ENCODE measurements at places on chromosomes 11 and 22.

- DNase-seq: peak; percentile 62
Measured at GRCh38 chr22:24325105-24325757, 54.6 kb downstream of the SPECC1L start.

DNA sequence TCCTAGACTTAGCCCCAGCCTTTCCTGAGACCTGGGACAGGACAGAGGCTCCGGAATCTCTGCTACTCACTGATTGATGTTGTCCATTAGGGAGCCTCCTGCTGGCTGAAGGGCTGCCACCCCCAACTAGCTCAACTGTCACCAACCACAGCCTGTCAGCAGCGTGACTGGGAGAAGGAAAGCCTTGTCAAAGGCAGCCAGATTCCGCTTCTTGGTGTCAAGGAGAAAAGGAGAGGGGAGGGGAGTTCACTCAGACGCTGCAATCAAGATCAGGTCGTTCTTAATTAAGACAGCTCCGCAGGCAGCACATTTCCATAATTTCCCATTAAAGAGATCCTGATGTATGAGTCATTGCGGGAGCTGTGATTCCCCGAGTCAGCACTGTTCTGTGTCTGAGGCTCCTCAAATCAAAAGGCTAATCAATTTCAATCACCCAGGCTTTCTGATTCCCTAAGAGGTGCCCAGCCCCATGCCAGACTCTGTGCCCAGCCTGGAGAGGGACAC, 152.8 kb upstream of the ZBED5 start:
- DNase-seq: no peak

- DNase-seq: peak; percentile 60
Measured at GRCh38 chr22:35629406-35630216, 12.5 kb upstream of the MB start.

DNA sequence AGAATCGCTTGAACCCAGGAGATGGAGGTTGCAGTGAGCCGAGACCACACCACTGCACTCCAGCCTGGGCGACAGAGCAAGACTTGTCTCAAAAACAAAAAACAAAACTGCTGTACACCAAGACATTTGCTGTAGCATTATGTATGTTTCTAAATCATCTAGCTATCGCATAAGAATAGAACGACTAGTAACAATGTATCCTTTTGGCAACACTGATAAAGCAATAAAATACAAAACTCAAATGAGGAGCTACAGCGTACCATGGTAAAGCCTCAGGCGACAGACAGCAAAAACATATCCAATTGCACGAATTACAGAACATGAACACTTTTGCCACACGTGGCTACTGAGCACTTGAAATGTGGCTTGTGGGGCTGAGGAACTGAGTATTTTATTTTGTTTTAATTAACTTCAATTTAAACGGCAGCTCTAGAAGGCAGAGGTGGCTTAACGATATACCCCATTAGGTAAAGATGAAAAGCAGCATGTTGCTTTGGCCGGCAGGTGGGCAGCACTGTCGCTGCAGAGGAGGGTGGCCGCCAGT, 2.3 kb downstream of the TUBGCP6 start:
- no peak for DNase-seq

DNA sequence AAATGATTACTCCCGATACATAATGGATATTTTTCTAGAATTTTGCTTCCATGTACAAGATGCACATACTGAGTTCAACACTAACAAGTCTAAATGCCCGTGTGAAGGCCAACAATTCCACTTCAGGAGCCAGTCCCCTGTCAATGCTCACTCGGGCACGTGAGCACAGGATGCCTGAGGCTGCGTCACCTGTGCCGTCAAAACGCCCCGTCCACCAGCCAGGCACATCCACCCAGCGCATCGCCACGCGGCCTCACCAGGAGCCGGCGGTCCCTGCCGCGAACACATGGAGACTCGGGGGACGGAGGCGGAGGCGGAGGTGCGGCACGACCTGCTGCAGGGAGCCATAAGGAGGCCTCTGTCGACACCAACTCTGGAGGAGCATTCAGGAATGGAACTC, 9.8 kb downstream of the TOLLIP start:
- DNase-seq: no peak

- no peak for DNase-seq
Measured at GRCh38 chr11:5603326-5603725, 6.9 kb downstream of the TRIM6 start.

DNA sequence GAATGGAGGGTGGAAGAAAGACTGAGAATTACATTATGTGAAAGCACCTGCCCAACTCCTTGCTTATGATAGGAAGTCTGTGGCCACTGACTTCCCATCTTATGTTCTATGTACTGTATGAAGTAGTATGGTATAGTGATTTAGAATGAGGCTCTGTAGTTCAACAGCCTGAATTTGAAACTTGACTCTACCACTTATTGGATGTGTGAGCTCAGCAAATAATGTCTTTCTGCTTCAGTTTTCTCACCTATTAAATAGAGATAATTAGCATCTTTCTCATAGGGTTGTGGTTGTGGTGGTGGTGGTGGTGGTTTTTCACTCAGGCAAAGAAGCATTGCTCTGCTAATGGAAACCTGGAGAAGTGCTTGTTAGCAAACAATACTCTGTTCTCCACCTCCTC, 121.6 kb downstream of the PAX6 start:
- no peak for DNase-seq

Measured in CD8-positive, alpha-beta T cell (primary cell).